ENCODE measurements at places on chromosomes 7 and 10.

DNA sequence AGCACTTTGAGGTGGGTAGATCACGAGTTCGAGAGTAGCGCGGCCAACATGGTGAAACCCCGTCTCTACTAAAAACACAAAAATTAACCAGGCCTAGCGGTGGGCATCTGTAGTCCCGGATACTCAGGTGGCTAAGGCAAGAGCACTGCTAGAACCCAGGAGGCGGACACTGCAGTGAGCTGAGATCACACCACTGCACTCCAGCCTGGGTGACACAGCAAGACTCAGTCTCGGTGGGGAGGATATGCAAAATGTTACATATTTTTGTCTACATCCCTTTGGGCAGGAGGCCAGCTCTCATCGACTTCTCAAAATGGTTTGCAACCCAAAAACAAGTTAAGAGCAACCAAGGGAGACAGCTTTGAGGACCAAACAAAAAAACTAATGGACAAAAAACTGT is 8.2 kb downstream of the ATE1 start:
- DNase-seq: no peak

DNA sequence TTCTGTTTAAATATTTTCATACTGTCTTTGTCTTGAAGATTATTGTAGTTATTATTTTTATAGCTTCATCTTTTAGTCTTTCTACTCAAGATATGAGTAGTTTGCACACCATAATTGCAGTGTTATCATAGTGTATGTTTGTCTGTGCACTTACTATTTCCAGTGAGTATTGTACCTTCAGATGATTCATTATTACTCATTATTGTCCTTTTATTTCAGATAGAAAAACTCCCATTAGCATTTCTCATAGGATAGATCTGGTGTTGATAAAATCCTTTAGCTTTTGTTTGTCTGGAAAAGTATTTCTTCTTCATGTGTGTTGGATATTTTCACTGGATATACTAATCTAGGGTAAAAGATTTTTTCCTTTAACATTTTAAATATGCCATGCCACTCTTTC is 646.2 kb upstream of the GRM3 start:
- DNase-seq: no peak

GRCh38 chr10:546971-547590 is 142.4 kb downstream of the DIP2C start:
- no peak for DNase-seq

DNA sequence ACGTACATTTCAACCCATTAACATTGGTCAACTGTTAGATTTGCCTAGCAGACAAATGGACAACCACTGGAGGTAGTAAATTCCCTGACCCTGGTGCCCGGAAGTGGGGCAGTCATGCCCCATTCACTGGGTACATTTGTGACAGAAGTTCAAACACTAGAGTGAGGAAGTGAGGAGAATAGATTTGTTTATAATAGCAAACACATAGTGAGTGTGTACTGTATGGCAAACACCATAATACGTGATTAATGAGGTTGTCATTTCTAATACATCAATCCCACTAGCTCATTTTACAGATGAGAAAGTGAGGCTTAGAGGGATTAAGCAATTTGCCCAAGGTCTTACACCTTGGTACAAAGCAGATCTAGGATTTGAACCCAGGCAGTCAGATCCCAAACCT is 181.9 kb upstream of the MKLN1 start:
- no peak for DNase-seq

- DNase-seq: no peak
These were observed 68.9 kb upstream of the LEP start for GRCh38 chr7:128172151-128172550.
